ENCODE measurements at places on chromosomes 12 and 14. TPM values are rescaled to one million over a fixed set of nuclear protein-coding genes. Genes with fewer than 3 reads are reported as not detected.

DNA sequence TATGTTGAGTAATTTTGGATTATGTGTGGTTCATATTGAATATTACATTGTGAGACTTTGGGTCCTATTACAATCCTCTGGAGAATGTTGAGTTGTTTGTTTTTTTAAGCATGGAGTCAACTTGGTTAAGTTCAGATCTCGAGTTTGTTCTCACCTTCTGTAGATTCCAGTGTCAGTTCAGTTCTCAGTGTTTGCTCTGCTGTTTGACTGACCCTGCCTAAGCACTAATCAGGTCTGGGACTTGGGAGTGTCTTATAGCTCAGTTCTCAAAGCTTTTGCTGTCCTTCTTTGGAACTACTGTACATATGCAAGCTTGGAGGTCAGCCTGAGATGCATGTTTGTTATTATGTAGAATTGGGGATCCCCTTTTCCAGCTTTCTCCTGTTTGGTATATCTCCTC, 63.1 kb downstream of the DIP2B start:
- DNase-seq = no peak

- no peak for DNase-seq
Observed at GRCh38 chr12:12491606-12492005, 71.1 kb downstream of the DUSP16 start.

Gene HVCN1
- total RNA-seq = not detected

Gene MIA2
- 8.4 TPM for total RNA-seq

Gene CD27
- total RNA-seq = not detected

GRCh38 chr14:20499108-20499507, 6.2 kb upstream of the RNASE10 start:
- DNase-seq = peak; percentile 47

GRCh38 chr14:64767215-64767964, 63.2 kb downstream of the PLEKHG3 start:
- no peak for DNase-seq

Gene STYK1
- total RNA-seq = 0.69 TPM

- DNase-seq = no peak
Observed at GRCh38 chr12:76888775-76889174, 10.0 kb upstream of the CSRP2 start.

Gene PLCZ1
- not detected for total RNA-seq

DNA sequence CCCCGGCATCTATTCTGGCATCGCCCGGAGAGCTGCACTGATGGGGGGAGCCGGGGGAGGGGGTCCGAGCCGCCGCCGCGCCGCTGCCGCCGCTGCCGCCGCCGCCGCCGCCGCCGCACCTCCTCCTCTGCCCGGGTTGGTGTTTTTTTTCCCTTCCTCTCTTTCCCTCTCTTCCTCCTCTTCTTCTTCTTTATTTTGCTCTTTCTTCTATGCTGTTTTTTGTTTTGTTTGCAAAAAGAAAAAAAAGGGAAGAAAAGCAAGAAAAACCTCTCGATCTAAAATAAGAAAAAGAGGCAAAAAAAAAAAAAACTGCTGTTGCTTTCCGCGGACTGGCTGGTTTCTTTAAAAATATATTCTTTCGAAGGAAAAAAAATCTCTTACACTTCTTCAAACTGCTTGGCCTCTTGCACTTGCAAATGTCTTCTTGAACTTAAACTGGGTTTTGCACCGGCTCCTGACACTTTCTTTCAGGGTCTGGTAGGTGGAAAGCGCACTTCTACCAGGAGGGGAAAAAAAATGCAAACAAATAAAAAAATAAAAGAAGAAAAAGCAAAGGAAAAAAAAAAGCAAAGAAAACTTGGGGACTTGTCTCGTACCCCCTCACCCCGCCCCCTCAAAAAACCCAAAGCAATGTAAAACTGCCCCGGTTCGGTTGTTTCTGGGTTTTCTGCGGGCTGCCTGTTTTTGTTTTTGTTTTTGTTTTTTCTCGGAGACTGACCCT, 616 bp downstream of the BCL11B start:
- no peak for DNase-seq

GRCh38 chr12:63075376-63076060, 75.5 kb downstream of the AVPR1A start:
- no peak for DNase-seq

GRCh38 chr12:109451400-109451799, 25.7 kb downstream of the KCTD10 start:
- DNase-seq = no peak

Gene CDKN3
- 122 TPM for total RNA-seq

Gene CDKN1B
- 18.9 TPM for total RNA-seq

DNA sequence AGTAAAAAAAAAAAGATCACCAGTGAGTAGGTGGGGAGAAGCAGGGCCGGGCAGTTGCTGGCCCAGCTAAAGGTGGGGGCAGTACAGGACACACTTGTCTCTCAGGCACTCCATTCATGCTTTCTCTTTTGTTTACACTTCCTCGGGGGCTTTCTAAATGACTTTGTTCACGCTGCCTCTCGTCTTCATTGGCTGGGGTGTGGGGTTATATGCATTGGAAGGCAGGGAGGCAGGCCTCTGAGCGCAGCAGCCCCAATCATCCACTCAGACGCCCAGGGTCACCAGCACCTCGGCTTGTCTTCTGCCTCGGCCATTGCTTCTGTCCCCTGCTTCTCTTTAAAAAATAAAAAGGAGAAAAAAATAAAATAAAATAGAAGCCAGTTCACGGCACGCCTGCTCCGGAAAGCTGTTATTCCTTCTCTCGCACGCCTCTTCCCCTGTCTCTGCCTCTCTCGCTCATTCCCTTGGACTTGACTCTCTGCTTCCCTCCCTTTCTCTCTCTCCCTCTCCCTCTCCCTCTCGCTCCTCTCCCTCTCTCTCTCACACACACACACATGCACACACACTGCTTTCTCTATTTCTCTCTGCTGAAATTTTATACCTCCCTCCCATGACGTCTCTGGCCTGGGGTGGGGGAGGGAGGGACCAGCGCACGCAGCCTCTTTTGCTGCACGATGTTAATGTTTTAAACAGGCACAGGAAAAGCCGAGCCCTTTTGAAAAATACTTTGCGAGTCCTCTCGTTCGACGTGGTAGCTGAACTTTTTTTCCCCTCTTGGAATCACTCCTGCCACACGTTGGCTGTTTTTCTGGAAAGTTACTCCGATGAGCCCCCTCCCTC, at the start of gene TGFB3:
Gene TGFB3 (minus strand): TSS at position 570 of the 840 bp plus-strand sequence. CDS start 1,102 bp downstream, outside the sequence.
- DNase-seq = peak; percentile 85

DNA sequence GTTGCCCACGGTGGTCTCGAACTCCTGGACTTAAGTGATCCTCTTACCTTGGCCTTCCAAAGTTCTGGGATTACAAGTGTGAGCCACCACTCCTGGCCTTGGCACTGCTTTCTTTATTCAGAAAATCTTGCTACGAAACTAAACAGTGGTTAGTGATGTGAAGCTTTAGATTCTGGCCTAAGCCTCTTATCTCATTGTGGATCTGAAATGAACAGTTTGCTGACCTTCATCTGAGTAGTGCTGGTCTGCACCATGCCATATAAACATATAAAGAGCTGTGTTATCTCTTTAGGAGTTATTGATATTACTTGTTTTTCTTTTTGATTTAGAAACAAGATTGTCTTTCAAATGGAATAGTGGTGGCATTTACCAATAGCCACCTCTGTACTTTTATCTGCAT, 22.6 kb downstream of the SRGAP1 start:
- no peak for DNase-seq

DNA sequence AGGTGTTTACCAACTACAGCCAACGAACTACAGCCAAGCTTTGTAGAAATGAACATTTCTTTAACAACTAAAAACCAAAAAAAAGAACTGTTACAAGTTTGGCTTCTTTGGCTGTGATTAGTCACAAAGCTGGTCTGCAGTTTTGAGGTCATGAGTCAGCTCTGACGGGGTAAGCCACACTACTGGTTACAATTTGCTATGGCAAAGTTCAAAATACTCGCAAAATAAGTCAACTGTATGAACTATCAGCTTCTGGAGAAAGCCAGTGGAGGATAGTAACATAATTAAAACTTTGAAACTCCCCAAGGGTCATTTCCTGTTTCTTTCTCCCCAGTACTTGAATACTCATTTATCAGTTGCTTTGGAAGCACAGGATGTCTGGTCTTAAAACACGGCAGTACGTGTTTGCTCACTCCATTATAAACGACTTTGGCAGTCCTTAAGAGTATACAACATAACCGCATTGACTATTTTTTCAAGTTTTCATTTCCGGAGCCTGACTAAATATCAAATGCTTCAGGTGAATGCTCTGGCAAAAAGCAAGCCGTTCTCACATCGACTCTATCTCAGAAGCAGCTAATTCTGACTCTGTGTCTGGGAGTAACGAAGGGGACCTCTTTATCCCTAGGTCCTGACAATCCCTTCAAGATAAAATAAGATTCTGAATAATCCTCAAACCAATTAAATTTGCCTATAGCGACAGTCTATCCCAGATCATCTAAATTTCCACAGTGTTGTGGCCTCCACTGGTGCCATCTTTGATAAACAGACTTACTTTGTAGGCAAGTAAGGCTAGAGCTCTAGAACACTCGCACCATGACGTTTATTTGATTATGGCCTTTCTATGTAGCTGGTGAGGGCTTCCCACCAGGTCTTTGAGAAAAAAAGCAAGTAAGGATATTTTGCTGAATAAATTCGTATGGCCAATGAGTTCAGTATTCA, 10.6 kb downstream of the PHLDA1 start:
- DNase-seq = peak; percentile 99

GRCh38 chr14:58368956-58369355, 26.8 kb upstream of the TOMM20L start:
- DNase-seq = no peak

- no peak for DNase-seq
Observed at GRCh38 chr14:67485501-67486095, 2.9 kb downstream of the TMEM229B start.

- DNase-seq = no peak
Observed at GRCh38 chr14:20429801-20430669, 5.9 kb downstream of the KLHL33 start.

DNA sequence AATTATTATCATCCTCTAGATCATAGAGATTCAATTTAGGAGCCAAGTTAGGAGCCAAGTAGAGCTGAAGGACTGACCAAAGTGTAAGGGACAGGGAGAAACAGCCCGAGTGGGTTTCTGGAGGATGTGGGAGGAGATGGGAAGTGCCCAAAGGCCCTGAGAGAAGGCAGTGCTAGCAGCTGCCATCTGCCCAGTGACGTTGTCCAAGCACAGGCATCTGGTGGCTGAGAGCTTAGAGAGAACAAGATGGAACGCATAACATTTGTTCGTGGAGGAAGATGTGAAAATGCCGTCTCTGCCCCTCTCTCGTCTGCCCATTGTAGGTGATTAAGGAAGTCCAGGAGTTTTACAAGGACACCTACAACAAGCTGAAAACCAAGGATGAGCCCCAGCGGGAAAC, 34.7 kb downstream of the CD9 start:
- DNase-seq = no peak

DNA sequence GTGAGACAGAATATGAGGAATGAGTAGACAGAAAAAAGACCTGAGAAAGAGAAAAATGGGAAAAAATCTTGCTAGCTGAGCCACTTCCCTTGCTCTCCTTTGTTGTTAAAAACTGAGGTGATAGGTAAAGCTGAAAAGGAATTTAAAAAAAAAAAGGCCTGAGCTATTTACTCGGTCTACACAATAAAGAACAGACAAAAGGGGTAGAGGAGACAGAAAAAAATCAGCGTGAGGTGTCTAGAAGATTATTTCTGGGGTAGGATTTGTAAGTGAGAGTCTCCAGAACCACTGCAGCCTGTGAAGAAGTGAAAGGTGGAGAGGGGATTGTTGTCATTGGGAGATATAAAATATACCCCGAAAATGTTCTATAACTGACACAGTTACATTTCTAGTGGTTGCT, 98.8 kb downstream of the EXOC5 start:
- no peak for DNase-seq

DNA sequence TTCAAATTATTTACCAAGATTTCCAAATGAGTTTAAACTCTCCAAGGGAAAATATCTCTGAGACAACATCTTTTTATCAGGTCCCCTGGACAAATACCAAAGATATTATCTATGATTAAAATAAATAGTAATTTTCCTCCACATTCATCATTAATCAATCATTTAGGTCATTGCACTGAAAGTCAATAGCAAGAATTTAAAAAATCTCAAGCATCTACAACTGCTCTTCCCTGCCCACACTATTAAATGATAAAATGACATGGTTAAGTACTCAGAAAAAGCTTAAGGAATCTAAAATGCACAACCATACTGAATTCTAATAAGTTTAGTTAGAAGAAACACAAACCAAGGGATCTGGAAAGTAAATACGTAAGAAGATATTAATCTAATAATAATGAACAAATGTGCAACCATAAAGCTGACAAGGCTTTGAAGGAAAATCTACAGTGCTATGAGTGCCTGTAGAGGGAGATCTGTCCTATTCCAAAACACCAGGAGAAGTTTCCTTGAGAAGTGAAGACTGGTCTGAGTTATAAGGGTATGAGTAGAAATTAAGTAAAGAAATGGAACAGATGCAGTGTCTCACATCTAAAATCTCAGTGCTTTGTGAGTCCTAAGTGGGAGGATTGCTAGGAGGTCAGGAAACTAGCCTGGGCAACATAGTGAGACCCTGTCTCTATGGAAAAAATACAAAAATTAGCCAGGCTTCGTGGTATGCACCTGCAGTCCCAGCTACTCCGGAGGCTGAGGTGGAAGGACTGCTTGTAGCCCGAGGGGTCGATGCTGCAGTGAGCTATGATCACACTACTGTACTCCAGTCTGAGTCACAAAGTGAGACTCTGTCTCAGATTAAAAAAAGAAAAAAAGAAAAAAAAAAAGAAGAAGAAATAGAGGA, 19.2 kb downstream of the INTS13 start:
- no peak for DNase-seq

DNA sequence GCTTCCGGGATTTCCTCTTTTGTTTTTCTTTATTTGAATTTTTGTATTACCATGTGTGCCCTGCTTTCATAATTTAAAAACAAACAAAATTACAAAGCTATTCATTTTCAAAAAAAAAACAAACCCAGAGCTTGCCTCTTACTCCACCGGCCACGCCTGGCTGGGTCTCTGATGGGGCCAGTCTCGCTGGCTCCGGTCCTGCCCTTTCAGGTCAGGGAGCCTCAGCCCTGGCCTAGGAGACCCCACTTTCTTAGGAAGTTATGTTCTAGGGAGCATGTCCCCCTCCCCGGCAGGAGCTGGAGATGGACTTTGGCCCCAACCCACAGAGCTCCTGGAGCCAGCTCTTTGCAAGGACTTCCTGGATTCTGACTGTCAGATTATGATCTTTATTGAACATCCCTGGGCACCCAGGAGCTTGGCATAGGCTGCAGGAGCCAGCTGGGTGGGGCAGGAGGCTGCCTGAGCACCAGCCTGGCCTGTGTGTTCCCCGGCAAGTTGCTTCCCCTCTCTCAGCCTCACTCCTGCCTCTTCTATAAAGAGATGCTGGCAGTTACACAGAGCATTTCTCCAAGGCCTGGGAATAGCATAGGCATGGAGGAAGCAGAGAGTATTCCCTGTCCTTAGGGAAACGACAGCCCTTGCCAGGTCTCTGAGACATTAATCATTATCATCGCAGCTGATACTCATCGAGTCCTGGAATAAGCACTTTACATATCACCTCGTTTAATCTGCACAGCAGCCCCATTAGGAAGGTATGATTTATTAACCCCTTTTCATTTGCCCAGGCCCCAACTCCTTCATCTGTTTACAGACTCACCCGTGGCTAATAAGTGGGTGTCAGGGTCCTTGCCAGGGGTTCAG, 3.5 kb downstream of the DEGS2 start:
- no peak for DNase-seq
